Stimulated activated naive CD4-positive, alpha-beta T cell (primary cell): ENCODE measurements at places on chromosomes 7 and 10.

DNA sequence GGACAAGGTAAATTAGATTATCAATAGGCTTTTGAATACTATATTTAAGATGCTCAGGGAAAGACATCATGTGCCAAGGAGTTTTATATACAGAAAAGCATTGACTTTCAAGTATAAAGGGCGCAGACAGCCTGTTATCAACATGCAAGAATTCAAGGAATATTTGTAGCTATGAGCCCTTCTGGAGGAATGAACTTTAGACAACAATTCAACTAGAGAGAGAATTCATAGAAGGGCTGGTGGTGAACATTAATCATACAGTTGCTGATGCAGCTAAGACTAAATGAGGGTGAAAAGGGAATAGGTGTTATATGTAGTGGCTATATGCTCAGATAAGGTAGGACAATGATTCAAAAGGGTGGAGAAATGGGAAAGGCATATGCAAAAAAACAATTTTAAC lies 41.2 kb downstream of the AOAH start:
- no peak for DNase-seq

DNA sequence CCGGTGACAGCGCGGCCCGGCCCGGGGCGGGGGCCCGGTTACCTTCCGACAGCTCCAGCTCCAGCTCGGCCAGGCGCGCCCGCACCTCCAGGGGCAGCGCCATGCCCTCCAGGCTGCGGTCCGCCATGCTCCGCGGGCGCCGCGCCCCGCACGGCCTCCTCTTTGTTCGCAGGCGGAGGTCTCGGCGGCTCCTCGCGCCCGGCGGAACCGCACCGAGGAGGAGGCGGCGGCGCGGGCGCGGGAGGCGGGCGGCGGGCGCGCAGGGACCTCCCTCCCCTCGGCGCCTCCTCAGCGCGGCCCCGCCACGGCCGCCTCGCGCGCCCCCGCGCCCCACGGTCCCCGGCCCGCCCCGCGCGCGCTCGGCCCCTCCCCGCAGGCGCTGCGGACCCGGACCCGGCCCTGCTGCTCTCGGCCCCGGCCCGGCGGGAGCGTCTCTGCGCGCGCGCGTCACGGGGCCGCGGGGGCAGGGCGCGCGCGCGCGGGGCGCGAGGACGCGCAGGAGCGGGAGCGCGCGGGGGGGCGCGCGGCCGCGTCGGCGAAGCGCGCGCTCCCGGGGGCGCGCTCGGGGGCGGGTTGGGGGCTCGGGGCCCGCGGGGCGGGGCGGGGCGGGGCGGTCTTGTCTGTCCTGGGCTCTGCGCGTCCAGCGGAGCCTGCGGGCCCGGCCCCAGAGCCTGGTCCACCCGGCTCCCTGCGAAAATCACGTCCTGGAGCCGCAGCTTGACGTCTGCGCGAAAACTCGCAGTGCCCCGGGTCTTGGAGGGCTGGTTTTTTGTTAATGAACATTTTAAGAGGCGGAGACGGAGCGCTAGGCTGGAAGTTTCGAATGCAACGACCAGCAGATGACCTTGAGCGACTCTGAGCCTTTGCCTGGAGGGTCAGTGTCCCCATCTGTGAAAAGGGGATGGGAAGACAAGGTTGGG lies at the start of gene DIP2C:
Gene DIP2C (minus strand): TSS at position 217 of the 920 bp plus-strand sequence. CDS start 90 bp downstream, at position 127.
- DNase-seq = no peak

GRCh38 chr10:124287791-124288190 lies 130.9 kb downstream of the OAT start:
- no peak for DNase-seq

GRCh38 chr7:124843336-124843735 lies 77.7 kb upstream of the GPR37 start:
- DNase-seq = no peak

DNA sequence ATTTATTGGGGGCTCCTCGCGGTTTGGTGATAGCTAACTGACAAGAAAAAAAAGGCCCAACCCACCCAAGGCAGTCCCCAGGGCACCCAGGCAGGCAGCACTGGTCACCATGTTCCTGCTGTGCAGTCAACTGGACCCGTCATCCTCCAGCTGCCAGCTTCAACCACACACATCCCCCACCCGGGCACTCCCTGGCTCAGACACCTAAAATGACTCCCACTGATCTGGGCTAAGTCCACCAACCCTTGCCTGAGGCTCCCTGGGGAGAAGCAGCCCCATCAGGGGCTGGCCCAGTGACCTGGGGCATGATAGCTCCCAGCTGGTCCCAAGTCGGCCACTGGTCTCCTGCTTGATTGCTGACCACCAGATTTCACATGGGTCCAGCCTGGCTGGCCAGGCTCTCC lies 161.8 kb downstream of the NRF1 start:
- no peak for DNase-seq

DNA sequence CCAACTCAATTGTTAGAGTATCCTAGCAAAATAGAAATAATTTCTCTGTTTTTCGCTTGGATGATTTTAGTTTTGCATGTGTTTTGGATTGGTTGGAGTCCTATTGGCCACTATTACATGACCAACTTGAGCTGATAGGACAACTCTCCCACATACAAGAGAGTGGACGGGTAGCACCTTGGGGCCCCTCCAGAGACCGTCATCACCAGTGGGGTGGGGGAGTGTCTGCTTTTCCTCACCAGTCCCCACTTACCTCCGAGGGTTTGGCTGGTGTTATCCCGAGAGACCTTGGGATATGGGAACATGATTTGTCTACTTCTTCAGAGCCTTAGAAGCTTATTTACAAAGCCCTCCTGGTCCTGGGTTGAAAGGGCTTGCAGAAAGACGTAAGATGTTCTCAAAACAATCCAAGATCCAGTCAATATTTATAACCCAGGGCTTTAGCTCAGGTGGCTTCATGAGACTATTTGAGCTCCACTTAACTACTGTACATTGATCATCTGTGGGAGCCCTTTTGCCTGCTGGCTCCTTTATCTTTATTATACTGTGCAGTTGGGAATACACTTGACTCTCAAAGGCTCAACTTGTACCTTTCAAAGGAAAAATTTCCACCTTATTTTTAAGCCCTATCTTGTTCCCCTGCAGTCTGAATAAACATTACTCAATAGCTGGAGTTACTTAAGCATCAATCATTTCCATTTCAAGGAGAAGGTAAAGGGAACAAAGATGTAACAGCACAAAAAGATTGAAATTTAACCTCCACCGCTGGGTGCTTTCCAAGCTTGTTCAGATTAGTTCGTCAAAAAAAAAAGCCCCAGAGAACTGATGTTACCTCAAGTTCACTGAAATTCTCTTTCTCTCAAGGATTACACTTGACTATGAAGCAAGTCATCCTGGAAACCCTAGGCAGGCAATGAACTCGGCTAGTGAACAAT lies 119.7 kb downstream of the WDR11 start:
- no peak for DNase-seq

- no peak for DNase-seq
These were observed 606 bp downstream of the PALD1 start for GRCh38 chr10:70479165-70479581.

- no peak for DNase-seq
These were observed 704.3 kb downstream of the MAGI2 start for GRCh38 chr7:78749052-78749746.
